ENCODE measurements at places on chromosomes 11 and 22.

DNA sequence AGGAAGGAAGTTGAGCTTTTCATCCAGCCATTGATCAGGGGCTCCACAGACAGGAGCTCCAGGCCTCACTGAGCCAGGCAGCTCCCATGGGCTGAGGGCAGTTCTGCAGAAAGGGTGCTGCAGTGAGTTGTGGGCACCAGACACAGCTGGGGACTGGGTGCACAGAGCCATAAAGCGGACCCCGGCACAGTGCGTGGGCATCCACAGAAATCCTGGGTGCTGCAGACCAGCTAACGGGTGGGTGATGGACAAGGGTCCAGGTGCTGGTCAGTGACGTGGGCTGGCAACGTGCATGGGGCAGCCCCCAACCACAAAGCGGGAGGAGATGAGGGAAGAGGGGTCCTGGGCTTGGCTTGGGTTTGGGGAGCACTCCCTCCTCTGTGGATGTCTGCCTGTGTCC, 19.4 kb upstream of the GAL start:
- DNase-seq, result no peak

- no peak for DNase-seq
These were observed 121.2 kb downstream of the IGLL1 start for GRCh38 chr22:23458663-23459541.

- no peak for DNase-seq
These were observed 602.6 kb upstream of the API5 start for GRCh38 chr11:42709216-42709615.

- DNase-seq, result no peak
These were observed 124.9 kb upstream of the ZC3H12C start for GRCh38 chr11:109968299-109968698.

DNA sequence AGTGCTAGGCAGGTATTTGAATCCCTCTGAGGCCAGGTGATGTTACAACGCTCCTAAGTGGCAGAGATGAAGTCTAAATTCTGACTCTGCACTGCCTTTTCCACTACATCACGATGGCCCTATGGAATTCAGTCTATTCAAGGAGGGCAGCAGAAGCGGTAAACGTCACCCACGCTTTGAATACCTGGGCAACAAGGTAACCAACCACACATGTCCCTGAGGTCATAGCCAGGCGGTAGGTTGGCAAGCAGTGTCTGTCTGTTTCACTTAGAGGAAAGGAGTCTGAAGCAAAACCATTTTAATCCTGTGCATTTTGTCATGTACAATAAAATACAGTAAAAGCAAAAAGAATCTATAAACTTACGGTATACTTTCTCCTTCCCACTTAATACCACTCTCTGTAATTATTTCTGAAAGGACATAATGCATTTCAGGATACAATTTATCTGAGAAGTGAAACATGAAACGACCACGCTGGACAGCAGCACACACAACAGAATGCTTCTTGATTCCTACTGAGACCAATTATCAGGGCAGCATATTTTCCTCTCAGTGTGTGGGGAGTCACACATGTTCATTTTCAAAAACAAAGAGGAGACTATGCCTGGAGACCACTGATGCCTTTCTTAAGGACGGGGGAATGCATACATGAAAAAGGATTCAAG, 51.3 kb downstream of the PRDM10 start:
- no peak for DNase-seq

DNA sequence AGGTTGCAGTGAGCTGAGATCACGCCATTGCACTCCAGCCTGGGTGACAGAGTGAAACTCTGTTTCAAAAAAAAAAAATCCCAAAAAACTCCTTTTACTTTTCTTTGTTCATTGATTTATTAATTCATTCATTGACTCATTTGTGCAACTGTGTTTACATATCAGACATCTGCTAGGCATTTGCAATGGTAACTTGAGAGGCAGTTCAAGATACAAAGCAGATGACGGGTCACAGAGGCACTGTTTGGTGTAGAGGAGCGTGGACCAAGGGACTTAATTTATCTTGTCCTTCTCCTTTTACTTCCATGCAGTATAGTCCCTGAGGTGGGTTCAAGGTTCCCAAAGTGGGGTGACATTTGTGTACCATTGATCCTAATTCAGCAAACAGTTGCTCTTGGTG, 71.4 kb downstream of the KIAA1671 start:
- DNase-seq, result no peak

- no peak for DNase-seq
These were observed 43.7 kb downstream of the CADM1 start for GRCh38 chr11:115460512-115460911.

GRCh38 chr11:83722392-83723119, 436.4 kb upstream of the CCDC90B start:
- DNase-seq, result no peak

- DNase-seq, result no peak
These were observed 68.8 kb downstream of the SNX19 start for GRCh38 chr11:130847517-130847916.

- DNase-seq, result no peak
These were observed 2191.2 kb downstream of the LRRC4C start for GRCh38 chr11:39268176-39268690.

GRCh38 chr11:62542750-62543567, 3.6 kb downstream of the AHNAK start:
- peak; percentile 63 for DNase-seq

- no peak for DNase-seq
These were observed 165.6 kb upstream of the DDI1 start for GRCh38 chr11:103870821-103871309.

DNA sequence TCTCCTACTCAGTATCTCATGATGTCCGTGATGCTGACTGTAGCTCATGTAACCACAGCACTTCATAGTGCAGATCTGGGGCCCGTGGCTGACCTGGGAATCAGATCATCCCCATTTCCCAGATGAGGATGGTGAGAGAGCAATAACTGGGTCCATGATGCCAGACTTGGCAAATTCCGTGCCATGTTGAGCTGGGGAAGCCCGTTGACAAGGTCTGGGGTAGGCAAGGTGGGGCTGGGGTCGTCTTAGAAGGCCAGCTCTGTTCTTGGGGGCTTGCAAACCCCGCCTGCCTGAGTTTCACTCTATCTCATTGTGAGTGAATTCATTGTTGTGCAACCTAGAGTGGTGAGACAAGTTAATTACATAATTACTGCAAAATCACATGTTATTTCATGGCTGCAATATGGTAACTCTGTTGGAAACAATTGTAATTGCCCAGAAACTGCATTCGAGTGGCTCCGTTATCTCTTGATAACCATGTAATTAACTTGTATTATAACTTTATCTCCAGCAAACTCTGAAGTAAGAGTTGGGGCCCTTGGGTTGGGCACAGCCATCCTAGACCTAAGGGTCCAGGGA, 41.7 kb downstream of the LMO1 start:
- DNase-seq, result no peak

Data from stimulated activated CD4-positive, alpha-beta T cell treated with anti-CD3 and anti-CD28 coated beads, Interleukin-1b, Interleukin-23, amount 100 ng/mL, for 1 hour (primary cell).